Left renal cortex interstitium (tissue), 4 donors: ENCODE measurements at places on chromosomes 5 and 9. TPM values are rescaled to one million over a fixed set of nuclear protein-coding genes. Genes with fewer than 3 reads are reported as not detected.

DNA sequence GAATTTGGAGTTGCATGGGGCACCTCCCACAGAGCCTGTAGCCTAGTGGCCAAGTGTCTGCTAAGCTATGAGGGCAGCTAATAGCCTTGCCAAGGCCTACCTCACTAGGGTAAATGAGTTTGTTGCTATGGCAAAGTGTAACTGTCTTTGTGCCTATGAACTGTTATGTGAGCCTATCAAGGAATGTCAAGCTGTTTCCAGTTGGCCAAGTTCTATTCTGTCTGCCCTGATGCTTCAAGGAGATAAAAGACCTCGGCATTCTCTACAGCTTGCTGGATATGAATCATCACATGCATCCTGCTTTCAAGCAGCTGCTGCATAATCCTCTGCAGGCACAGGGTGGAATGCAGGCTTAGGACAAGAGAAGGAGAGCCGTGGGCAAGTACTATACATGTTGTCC, 69.8 kb upstream of the CCDC112 start:
- no peak for DNase-seq

DNA sequence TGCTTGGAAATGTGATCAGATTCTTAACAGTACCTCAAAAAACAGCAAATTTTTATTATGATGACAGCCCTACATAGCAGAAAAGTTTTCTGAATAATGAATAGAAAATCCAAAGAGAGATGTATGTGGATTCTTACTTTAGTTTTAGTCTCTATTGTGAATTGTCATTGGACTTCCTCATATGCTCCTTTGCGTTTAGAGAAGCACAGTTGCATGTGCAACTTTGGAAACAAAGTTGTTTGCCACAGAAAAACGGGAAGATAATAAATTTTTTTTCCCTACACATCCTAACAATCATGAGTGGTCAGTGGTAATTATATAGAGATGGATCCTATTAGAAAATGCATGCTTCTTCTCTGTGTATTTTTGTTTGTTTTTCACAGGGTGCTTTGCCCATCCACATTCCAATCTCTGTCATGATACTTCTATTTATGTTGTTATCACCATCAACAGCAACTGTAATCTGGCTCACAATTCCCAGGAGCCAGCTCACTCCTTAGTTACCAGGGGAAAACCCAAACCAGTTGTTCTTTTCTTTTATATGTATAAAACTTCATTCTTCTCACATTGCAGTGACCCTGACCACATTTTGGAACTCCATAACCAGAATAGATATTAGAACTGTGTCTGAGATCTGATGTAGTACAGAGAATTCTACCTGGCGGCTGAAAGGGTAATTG, 118.7 kb downstream of the NDUFS4 start:
- no peak for DNase-seq

DNA sequence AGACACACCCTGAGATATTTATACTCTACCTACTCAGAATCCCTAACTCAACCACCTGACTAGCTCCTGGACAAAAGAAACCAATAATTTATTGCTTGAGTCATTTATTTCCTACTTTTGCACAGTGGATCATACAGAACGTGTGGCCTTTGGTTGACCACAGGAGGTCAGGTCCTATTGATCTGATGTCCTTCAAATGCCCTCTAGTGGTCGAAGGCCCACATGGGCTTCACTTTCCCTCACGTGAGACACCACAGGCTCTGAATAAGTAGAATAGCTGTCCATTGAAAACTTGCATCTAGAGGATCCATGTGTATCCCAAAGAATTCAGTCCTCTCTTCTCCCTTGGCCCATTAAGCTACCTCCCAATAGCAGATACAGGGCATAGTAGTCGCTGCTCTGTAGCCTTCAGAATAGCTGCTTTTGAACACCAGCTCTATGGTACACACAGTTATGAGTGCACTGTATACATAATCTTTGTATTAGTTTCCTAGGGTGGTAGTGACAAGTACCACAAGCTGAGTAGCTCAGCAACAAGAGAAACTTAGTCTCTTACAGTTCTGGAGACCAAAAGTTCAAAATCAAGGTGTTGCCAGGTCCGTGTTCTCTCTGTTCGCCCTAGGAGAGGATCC, 177.6 kb upstream of the SMARCA2 start:
- DNase-seq = peak; percentile 16

The PAEP gene
- polyA plus RNA-seq = not detected
